Occipital lobe (tissue), 3 donors: ENCODE measurements at places on chromosomes 6 and 20.

DNA sequence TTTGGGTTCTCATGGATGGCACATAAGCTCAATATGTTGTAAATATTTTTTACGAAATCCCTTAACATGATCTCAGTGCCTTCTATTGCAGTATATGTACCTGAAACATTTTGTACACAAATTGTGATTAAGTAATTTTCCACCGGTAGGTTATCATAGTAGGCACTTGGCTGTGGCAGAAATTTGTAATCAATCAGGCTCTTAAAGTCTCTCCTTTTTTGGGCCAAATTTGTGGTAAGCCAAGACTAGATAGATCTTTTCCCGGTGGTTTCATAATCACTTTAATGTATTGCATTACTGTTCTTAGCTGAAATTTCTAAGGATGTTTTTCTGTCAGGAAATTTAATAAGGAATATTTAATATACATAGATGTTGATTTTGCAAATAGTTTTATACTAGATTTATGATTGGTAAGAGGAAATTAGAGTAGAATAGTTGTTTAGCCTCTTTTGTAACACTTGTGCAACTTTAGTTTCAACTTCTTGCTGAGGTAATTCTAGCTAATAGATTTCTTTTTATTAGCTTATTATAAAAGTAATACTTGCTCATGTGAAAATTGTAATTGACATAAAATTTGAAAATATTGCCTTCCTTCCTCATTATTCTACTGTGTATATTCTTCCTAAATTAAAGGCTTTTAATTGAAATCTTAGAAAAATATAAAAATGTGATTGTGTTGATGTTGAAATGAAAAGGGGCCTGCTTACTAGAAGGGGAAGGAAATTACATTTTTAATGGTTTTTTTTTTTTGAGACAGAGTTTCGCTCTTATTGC lies 3.2 kb downstream of the PCMT1 start:
- DNase-seq, result no peak

DNA sequence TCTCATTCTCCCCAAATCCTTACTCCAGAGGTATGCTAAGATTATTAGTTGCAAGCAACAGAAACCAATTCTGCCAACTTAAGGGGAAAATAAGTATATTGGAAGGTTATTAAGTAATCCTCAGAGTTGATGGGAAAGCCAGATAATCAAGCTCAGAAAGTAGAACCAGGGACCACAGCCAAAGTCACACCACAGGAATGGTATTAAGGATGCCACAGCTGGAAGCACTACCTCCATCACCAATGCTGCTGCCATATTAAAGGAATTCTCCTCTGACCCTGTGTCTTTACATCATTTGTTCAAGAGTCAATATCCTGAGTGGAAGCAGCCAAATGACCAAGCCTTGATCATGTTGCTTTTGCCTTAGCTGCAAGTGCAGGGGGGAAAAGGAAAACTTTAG lies 9.9 kb downstream of the PROCR start:
- no peak for DNase-seq

DNA sequence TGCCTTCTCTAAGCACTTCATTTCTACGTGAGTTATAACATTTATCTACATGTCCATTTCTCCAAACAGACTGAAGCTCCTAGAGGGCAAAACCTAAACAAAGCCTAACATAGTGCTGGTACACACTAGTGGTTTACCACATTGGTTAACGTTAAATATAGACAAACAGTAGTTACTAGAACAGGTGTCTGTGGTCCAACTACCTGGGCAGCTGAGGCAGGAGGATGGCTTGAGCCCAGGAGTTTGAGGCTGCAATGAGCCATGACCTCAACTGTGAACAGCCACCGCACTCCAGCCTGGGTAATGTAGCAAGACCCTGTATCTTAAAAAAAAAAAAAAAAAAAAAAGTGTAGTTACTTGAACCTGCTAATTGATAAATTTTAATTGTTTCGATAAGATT lies 26.5 kb downstream of the PTPRK start:
- no peak for DNase-seq

DNA sequence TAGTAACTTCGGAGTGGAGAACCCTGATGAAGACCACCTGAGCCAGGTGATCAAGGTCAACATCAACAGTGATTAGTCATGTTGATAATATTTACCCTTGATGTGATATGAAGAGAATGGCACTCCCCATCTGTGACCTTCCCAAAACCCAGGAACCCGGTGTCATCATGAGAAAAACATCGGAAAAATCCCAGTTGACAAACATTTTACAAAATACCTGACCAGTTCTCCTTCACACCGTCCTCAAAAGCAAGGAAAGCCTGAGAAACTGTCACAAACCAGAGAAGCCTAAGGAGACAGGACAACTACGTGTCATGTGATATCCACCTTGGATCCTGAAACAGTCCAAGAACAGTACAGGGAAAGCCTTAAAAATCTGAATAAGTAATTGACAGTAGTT lies 197.3 kb downstream of the ZMYND8 start:
- no peak for DNase-seq

DNA sequence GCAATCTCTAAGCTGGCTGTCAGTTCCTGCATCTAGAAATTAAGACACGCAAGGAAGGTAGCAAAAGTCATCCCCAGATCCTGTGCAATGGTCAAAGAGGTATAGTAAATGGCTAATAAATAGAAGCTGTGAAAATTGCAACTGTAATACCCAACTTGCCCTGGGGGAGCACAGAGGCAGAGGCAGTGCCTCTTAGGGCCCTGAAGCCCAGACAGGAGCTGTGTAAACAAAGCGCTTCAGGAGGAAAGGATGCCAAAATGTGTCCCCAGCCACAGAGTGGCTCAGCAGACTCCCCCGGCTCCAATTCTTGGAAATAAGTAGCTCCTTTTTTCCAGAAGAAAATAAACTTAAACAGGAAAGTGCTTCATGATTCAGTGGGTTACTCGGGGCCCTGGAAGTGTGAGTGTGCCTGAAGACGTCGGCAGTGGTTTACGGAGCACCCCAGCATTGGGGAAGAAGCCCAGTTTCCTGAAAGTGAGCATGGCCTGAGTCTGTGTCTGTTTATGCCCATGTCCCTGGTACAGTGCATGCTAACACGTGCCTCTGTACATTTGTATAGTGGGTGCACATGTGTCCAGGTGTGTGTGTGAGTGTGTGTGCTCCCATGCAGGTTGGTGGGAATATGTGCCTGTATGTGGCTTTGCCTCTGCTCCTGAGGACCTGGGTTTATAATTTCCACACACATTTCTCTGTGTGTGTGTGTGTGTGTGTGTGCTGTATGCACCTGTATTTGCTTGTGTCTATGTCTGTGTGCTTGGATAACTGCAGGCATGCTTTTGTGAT lies 246.7 kb downstream of the MAFB start:
- DNase-seq, result no peak

GRCh38 chr6:7431313-7431673 lies 41.7 kb downstream of the RIOK1 start:
- DNase-seq, result no peak

- peak; percentile 58 for DNase-seq
Observed at GRCh38 chr6:148464319-148465010, 121.8 kb downstream of the SASH1 start.

GRCh38 chr6:10719296-10719963 lies 3.4 kb upstream of the TMEM14C start:
- no peak for DNase-seq
